Activated naive CD8-positive, alpha-beta T cell treated with anti-CD3 and anti-CD28 coated beads for 36 hours (primary cell): ENCODE measurements at places on chromosomes 11 and 22.

DNA sequence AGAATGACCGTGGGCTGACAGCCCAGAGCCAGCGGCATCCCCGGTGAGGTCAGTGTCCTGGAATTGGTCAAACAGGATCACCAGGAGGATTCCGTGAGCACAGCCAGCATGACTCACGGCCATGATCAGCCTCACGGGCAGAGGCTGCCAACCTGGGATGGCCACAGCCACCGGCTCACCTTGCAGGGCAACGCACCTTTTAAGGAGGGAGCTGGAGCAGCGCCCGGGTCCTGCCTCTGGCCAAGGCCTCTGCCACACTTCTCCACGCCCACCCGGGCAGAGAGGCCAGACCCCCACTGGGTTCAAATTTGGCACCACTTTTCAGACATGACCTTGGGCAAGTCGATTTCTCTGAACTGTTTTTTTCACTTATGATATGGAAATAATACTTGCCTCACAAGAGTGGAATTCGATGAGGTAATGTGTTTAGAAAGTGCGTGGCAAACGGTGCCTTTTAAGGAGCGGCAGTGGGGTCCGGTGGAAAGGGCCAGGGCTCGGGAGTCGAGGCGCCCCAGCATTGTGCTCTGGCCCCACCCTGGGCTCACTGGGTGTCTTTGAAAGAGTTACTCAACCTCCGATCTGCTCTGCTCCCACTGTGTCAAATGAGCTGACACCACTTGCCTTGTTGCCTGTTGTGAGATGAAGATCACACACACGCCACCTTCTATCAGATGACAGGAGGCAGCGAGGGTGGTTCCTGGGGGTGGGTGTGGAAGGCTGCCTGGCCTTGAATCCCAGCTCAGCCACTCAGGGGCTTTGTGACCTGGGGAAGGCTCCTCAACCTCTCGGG is 16.0 kb downstream of the TXN2 start:
- DNase-seq: no peak

DNA sequence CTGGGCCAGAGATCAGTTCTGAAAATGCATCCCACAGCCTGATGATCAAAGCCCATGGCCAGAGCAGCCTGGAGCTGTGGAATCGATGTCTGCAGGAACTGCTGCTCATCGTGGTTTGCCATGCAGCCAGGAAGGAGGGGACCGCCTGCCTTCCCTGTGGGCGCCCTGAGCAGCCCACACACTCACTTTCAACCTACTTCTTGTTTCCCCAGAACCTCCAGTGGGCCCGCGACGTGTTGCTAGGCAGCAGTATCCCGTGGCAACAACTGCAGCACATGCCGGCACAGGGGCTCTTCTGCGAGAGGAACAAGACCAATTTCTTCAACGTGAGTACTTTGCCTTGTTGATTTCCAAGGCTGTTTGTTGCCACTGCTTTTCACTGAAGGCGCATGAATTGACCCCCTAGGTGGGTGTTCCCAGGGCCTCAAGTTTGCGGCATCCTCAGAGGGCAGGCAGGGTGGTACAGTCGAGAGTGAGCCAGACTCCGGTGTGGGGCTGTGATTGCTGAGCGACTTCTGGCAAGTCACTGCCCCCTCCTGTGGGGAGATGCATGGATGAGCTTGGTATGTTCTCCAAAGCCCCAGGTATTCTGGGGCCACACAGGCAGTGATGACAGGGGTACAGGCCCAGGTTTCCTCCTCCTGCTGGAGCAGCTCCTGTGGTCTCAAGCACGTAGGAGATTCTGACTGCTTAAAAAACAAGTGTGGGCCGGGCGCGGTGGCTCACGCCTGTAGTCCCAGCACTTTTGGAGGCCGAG is 47.0 kb upstream of the SUSD2 start:
- DNase-seq: peak; percentile 78

GRCh38 chr11:79262221-79262620 is 178.6 kb downstream of the TENM4 start:
- DNase-seq: no peak

DNA sequence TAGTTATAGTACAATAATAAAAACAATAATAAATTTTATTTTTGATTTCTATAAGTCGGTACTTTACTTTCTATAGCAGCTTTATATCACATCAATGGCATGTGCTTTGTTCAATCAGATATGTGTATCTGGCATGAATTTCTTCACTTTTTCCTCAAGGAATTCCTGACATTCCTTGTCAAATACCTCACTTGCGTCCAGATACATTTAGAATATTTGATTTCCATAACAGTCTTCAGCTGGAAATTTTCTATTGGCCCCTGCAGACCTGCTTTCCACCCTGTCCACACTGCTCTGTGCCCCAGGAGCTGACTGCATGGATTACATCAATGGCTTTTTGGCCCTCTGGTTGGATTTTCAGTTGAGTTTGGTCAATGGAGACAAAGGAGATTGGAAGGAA is 93.2 kb downstream of the FAR1 start:
- DNase-seq: no peak

- no peak for DNase-seq
Measured at GRCh38 chr11:113153847-113154246, 160.5 kb upstream of the TTC12 start.

GRCh38 chr11:96614846-96615245 is 225.0 kb downstream of the JRKL start:
- no peak for DNase-seq

DNA sequence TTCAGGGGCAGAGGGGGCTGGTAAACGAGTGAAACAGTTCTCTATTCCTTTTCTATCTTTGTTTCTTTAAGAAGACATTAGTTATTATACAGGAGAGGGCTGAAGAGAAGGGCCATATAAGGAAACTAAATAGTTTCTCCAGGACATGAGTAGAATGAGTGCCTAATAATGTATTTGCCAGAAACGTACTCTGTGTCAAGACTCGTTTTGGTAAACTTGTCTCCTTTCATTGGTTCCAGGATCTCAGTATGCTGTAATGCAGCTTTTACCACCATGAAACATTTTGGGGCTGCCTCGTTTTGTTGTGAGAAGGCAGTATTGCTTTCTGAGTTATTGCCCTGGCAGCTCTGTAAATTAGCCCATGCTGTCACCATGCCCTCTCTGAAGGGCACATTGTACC is 51.7 kb downstream of the POLD3 start:
- no peak for DNase-seq
